Stromal cell of bone marrow (primary cell): ENCODE measurements at places on chromosomes 1 and 21.
A peak's percentile ranks its signal among the peaks of the same experiment; 100 is the strongest.

DNA sequence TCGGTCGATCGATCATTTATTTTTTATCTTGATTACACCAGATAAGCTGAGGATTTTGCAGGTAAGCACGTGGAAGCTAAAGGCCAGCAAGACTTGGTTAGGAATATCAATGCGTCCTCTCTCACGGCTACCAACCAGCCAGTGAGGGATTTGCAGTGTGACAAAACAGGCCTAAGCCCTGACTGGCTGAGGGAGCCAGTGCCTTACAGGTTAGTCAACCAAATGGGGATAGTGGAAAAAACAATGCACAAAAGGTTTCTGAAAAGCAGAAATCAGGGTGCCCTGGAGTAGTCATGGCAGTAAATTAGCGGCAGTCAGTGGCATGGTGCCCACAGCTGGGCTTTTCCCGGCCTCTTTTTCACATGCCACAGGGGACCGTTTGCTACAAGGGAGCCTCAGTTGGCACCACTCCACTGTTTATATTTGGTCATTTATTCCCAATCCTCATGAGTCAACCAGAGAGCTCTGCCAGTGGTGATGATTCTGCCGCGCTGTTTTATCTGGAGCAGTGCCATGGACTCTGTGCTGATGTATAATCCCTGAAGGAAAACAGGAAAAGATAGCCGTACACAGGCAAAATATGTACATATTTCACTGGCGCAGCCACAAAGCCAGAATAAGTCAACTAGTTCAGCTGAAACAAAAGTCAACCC lies 167.6 kb downstream of the RHOU start:
- DNase-seq = peak; percentile 92

- DNase-seq = no peak
Observed at GRCh38 chr1:112791723-112792104, 76.6 kb upstream of the PPM1J start.

GRCh38 chr1:100400404-100400803 lies 48.1 kb downstream of the CDC14A start:
- DNase-seq = no peak

DNA sequence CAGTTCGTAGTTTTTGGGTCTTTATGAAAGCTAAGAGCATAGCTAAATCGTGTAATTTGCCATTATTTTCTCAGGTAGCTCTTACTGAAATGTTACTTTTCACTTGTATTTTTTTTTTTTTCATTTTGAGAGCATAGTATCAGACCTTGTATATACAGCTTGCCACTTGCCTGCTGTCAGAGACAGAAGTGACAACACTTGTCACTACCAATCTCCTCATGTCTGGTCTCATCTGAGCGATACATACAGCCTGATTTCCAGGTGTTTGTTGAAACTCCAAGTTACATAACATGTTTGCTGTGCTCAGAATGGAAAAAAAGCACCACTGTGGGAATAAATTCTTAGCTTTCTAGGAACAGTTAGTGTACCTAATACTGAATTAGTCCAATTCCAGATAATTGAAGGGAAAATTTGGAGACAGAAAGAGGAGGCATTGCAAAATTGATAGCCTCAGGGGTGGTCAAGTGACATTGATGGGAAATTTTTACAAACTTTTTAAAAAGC lies 621.4 kb upstream of the PKN2 start:
- DNase-seq = no peak

DNA sequence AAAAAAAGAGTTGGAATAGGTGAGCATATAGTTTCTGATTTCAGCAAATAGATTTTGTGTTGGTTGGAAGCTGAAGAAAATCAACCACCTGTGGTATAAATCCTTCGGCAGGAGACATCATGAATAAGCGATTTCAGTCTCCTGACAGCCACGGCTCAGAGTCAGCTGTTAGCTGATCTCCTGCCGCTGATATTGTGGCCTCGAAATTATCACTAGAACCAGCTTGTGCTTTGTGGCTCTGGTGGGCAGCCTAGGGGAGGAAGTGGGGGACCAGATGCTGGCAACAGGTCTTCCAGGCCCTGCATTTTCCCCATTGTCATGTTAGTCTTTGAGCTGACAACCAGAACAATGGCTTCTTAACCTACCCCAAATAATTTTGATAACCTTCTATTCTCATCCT lies 842 bp upstream of the GCSAML start:
- no peak for DNase-seq

DNA sequence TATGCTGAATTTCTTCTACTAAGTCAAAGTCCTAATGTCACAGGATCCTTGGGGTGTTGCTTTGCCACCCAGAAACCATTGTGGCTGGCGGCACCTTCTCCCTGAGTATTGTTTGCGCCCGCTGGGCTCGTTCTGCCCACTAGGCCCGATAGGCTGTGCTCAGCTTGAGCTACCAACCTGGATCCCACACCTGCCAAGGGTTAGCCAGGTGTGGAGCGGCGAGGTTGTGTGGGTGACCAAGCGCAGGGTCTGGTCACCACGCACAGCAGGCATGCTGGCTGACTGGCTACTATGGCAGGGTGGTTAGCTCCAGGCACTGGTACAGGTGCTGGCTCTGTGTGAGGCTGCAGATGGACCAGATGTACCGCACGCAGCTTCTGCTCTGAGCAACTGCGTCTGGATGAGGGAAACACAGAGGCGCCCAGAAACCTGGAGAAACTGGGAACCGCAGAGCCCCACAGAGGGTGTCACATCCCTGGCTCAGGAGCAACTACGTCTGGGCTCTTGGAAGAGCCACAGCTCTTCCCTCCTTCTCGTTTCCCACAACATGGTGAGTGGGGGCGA lies 50.3 kb upstream of the SCYL3 start:
- DNase-seq = no peak

DNA sequence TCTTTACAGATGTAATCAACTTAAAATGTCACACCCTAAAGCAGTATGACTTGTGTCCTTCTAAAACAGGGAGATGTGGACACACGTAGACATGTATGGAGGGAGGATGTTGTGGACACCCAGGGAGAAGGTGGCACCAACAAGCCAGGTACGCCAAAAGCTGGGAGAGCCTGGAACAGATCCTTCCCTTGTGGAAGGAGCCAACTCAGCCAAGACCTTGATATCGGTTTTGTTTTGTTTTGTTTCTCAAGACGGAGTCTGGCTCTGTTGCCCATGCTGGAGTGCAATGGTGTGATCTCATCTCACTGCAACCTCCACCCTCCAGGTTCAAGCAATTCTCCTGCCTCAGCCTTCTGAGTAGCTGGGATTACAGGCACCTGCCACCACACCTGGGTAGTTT lies 45.6 kb downstream of the CHAF1B start:
- DNase-seq = no peak

GRCh38 chr1:24914226-24915069 lies 15.6 kb downstream of the RUNX3 start:
- no peak for DNase-seq

DNA sequence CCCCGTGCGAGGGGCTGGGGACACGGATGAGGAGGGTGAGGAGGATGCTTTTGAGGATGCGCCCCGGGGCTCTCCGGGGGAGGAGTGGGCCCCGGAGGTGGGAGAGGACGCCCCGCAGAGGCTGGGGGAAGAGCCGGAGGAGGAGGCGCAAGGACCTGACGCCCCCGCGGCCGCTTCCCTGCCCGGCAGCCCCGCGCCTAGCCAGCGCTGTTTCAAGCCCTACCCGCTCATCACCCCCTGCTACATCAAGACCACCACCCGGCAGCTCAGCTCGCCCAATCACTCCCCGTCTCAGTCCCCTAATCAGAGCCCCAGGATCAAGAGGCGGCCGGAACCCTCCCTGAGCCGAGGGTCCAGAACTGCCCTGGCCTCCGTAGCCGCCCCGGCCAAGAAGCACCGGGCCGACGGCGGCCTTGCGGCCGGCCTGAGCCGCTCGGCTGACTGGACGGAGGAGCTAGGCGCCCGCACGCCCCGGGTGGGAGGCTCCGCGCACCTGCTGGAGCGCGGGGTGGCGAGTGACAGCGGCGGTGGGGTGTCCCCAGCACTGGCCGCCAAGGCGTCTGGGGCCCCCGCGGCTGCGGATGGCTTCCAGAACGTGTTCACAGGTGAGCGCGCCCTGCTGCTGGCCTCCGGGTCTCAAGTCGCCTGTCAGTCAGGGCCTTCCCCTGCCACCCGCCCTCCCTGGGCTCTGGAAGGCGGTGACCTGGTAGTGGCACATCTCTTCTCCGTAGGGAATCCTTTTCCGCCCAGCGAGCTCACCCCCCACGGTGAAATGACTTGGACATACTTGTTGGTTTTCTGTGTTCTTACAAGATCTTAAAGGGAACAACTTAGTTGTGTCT lies 1.7 kb downstream of the FMN2 start:
- DNase-seq = no peak

DNA sequence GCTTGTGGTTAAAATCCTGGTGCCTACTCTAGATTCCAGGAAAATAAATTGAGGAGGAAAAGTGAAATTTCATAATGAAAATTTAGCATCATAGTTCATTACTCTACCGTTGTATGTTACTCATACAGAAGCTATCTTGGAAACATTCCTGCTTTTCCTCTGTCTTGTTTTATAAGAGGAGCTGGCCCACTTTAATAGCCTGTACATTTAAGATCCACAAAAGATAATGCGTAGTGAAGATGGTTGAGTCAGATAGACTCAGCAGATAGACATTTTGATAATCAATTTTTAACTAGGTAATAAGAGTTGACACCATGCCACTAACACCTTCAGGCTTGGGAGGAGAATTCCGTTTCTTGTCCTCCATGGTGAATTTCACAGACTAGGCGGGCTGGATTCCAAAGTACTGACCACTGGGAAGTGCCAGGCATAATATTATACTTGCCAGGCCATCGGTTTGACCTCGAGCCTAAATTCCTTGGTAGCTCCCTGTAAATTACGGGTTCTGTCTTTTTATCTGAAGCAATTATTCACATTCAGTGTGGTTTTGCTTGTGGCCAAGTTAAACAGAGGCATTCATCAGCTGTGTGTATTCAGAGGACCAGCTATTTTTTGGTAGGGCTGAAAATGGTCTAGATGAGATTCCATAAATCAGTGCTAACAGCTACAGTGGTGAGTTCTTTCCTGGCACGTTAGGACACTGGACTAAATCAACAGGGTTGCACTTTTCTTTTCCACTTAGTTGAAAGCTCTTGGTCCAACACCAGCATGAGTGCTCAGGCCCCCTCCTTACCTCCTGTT lies 111.9 kb upstream of the KAZN start:
- DNase-seq = peak; percentile 98
